Stimulated activated CD8-positive, alpha-beta memory T cell treated with anti-CD3 and anti-CD28 coated beads, Interleukin-7, amount 100 ng/mL, for 24 hours (primary cell): ENCODE measurements at places on chromosomes 7 and 10.

DNA sequence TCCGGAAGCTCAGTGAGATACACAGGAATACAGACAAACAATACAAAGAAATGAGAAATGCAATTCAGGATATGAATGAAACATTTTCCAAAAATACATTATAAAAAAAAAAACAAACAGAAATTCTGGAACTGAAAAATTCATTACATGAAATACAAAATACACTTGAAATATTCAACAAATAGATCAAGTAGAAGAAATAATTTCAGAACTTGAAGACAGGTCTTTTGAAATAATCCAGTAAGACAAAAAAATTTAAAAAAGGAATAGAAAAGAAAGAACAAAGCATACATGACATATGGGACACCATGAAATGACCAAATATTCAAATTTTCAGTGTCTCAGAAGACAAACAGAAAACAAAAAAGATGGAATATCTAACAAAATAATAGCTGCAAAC is 102.5 kb downstream of the ALOX5 start:
- no peak for DNase-seq

GRCh38 chr10:58278274-58278961 is 9.5 kb downstream of the CISD1 start:
- no peak for DNase-seq

DNA sequence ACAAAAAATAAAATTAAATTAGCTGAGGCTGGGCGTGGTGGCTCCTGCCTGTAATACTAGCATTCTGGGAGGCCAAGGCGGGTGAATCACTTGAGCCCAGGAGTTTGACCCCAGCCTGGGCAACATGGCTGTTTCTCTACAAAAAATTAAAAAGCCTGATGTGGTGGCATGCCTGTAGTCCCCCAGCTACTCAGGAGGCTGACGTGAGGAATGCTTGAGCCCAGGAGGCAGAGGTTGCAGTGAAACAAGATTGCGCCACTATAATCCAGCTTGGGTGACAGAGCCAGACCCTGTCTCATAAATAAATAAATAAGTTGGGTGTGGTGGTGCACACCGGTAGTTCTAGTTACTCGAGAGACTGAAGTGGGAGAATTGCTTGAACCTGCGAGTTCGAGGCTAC is 65.1 kb downstream of the GNA12 start:
- DNase-seq: no peak

GRCh38 chr7:77550586-77550985 is 13.5 kb downstream of the PTPN12 start:
- DNase-seq: no peak

GRCh38 chr10:80344276-80344675 is 12.3 kb downstream of the DYDC1 start:
- no peak for DNase-seq

DNA sequence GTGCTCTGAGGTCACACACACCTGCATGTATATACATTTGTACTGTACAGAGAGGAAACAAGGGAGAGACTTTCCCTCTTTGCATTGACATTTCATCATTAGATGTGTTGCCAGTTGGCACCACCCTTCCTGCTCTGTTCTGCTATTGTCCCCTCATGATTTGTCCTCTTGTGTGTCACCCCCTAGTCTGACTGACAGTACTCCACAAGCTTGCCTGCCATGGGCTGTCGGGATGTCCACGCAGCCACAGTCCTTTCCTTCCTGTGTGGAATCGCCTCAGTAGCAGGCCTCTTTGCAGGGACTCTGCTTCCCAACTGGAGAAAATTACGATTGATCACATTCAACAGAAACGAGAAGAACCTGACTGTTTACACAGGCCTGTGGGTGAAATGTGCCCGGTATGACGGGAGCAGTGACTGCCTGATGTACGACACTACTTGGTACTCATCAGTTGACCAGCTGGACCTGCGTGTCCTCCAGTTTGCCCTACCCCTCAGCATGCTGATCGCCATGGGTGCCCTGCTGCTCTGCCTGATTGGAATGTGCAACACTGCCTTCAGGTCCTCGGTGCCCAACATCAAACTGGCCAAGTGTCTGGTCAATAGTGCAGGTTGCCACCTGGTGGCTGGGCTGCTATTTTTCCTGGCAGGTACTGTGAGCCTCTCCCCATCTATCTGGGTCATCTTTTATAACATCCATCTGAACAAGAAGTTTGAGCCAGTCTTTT is 9.4 kb downstream of the CLDN12 start:
- DNase-seq: no peak

DNA sequence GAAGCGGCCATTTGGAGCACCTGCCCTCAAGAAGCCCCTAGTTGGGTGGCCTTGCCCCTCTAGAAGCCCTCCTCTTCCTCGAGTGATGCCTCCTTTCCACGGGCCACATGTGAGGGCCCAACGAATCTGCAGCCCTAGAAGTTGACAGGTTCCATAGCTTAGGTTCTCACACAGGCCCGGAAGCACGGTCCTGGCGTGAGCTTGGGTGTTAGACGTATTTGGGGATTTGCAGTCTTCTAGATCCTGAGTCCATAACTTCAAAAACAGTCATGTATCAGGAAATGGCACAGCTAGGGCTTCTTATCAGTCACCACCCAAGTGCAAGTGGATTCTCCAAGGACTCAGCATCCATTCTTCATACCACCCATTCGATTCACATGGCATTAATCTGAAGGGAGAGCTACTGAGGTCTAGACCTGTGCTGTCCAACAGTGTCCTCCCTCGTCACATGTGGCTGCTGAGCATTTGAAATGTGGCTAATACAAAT is 477 bp upstream of the FBXW4 start:
- DNase-seq: no peak

DNA sequence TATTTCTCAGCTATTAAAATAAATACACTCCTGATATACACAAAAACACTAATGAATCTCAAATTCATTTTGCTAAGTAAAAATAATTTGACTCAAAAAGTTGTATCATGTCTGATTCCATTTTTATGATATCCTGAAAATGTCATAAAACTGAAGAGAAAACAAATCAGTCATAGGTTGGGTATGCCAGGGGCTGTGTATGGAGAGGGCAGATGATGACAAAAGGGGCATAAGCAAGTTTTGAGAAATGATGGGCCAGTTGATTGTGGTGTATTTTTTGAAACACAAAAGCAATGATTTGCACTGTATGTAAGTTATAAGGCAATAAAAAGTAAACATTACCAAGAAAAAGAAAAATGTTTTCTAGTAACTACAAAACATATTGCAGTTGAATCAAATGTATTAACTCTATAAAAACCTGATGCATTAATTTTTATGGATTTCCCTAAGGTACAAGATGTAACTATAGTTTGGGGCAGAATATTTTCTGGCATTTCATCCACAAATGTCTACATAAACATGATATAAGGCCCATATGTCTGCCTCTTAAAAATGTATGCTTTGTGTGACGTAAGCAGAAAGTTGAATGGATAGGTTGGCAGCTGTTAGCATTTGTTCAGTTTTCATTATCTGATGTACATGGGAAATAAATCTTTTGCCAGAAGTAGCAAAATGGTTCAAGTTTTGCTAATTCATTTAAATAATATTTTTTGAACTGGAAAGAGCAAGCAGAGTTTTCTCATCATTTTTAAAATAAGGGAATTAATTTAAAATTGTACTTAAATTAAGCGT is 35.1 kb upstream of the ING3 start:
- no peak for DNase-seq

- DNase-seq: no peak
Measured at GRCh38 chr7:117277576-117277975, 45.3 kb downstream of the WNT2 start.

DNA sequence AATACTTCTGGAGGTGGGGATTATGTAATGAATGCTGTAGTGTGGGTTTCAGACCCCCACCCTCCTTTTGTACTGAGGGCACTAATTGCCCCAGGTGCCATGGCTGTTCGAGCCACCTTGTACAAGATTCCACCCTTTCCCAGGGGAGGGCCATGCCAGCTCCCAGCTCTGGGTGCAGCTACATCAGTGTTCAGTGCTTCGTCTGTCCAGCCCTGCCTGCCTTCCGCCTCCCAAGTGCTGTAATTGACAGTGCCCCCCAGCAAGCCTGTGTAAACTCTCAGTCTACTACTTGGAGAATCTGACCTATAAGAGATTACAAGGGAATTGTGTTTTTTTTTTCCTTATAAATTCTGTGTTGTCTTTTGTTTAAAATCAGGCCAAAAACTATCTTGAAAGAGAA is 33.0 kb downstream of the GTF2I start:
- no peak for DNase-seq

DNA sequence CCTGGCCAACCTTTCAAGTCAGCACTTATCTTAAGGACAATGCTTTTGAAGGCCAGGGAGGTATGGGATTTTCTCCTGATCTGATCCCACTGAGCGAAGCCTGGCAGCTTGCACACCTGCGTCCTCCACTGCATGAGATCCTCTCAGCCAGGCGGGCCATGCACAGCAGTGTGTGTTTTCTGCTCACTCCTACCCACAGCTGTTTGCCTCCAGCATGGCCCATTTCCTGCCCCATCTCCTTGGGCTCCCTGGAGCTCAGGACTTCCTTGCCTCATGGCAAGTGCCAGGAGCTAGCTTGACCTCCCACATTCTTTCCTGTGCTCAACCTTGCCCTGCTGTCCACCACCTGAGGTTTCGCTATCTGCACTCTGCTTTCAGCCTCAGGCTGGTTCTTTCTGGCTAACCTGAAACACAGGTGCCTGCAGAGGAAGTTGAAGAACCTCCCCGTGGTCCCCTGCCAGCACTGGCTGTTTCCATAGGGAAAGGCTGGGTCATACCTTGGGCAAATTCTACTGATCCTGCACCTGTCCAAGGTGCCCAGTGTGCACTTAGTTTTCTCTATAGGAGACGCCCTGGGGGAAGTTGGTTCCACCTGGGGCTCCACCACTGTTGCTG is 43.9 kb upstream of the EEPD1 start:
- DNase-seq: no peak

DNA sequence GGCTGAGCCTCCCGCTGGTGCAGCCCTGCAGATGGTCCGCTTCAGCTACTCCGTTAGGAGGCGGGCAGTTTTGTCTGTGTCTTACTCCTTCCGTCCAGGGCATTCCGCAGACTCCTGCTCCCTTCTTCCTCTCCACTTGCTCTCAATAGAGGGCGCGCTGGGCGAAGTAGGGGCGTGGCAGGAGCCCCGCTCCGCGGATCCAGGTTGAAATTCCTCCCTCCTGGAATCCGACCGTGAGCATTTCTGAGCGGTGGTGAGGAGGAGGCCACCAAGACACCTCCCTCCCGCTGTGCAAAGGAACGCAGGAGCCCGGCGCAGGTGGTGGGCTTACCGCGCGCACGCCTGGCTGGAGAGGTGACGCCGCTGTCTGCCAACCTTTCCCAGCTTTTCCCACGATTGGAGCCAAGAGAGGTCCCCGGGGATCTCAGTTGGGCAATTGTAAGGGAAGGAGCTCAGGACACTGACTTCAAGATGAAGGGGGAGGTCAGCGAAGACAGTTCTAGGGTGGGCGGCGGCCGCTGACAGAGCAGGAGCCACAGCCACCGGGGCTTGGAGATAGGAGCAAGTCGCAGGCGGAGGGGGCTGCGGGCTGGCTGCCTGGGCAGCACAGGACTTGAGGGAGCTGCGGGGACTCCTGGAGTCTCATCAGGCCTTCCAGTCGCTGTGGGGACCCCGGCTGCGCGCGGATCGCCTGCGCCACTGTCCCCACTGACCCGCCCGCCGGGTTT is 1011.3 kb downstream of the XPNPEP1 start:
- no peak for DNase-seq

GRCh38 chr7:117023325-117023854 is 70.1 kb downstream of the ST7 start:
- DNase-seq: no peak

DNA sequence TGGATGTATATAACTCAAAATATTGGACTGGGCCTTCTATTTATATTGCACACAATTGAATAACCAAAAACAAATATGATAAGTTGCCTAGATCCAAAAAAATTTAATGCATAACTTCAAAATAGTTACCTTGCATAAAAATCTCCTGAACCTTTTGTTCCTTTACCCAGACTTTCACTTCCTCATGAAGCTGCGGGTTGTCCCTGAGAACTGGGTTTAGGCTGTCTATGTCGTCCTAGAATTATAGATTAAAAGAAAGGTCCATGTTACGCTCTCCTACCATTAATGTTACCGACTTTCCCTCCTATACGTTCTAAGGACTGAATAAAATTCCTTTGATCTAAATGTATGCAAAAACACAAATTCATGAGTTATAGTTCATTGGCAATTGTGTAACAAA is 86.6 kb downstream of the NRBF2 start:
- DNase-seq: no peak

GRCh38 chr7:27242555-27243339 is at the start of gene EVX1:
Gene EVX1, plus strand, starts transcription at chr7:27242802. Its CDS starts 229 bp downstream, at chr7:27243031.
- no peak for DNase-seq

DNA sequence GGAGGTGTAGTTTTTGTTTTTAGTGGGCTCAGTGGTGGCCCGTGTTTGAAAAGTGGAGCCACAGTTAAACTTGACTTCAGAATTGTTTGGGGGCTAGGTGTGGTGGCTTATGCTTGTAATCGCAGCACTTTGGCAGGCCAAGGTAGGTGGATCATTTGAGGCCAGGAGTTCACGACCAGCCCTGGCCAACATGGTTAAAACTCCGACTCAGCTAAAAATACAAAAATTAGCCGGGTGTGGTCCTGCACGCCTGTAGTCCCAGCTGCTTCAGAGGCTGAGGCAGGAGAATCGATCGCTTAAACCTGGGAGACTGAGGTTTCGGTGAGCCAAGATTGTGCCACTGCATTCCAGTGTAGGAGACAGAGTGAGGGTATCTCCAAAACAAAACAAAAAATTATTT is 1.8 kb downstream of the CCT6A start:
- no peak for DNase-seq

- DNase-seq: no peak
Measured at GRCh38 chr7:143391462-143392404, 10.6 kb downstream of the ZYX start.

GRCh38 chr7:129784437-129784782 is 168.3 kb downstream of the UBE2H start:
- DNase-seq: no peak

- DNase-seq: no peak
Measured at GRCh38 chr10:122191936-122192541, 79.1 kb upstream of the BTBD16 start.

DNA sequence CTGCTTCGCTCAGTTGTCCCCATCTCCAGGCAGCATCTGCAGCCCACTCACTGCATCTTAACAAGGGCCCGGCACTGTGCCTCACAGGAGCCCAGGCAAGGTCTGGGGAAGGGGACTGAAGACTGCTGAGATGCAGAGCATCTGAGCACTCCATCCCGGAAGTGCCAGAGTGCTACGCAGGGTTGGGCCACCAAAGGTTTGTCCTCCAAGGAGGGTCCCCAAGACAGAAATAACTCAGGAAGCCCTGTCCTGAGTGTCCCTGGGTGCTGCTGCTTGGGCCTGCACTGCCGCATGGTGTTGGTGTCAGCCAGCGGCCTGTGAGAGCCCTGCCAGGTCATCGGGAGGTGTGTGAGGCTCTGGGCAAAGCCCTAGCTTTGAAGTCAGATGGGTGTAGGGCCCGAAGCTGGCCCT is 288.2 kb upstream of the ZMIZ1 start:
- no peak for DNase-seq

DNA sequence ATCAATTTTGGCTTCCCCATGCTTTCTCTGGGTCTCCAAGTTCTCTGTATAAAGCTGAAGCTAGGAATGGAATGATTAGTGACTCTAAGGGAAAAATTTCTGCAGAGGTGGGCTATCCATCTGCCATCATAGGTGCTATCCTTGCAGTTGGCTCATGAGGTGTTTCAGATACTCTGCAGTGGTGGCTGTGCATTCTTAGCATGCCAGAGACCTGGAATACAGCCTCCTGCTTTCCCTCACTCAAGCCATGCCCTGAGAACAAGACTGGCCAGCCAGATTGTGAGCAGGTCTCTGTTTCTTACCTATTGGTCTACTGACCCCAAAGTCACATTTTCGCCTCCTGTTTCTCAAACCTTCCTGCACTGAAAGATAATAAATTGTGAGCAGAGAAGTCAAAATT is 719.6 kb downstream of the CCSER2 start:
- no peak for DNase-seq

- no peak for DNase-seq
Measured at GRCh38 chr10:68725016-68725415, 4.0 kb downstream of the CCAR1 start.
